Vagina (tissue), 2 donors: ENCODE measurements at places on chromosomes 4 and X.

DNA sequence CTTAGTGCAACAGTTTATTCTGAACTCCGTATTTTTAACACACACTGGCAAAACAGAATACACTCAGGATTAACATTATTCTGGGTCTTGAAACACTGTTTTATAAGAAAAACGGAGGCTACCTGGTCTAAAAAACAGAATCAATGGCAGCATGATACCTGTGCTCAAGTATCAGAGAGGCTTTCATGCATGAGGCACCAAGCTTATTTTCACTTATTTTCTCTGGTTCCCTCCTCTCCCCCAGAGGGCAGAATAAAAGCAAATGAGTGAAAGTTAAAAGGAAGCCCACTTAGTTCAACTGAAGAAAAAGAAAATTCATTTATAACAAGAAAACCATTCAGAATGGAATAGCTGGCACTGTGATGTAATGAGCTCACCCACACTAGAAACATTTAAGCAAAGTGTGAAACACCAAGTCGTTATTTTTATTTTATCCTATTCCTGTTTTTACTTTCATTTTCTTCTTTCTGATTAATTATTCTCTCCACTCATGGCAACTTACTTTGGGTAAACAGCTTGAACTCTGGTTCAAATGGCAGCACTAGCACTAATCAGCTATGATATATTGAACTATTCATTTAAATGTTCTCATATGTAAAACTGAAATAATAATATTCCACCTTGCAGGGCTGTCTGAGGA is 211.8 kb downstream of the PPP3CA start:
- no peak for DNase-seq

- DNase-seq, result no peak
Observed at GRCh38 chrX:118350706-118351105, 4.8 kb downstream of the WDR44 start.

DNA sequence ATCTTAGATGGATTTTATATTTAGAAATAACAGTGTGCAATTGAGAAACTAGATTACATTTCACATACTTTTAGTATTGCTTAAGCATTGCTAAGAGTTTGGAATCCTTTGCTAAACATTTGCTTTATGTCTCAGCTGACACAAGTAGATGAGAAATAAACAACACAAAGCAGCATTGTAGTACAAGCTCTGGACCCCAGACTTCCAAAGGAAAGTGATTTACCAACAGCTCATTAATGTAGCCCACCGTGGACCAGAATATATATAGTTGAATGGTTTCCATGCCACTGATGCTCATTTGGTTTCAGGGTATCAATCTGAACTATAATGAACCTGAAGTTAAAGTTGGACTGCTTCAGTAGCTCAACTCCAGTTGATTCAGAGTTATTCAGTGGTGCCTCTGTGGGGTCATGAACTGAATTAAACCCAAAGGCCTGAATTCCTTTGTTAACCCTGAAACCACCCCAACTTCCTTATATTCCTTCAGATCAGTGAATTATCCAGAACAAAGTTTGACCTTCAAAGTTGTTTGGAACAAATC is 132.1 kb upstream of the NEIL3 start:
- DNase-seq, result no peak

DNA sequence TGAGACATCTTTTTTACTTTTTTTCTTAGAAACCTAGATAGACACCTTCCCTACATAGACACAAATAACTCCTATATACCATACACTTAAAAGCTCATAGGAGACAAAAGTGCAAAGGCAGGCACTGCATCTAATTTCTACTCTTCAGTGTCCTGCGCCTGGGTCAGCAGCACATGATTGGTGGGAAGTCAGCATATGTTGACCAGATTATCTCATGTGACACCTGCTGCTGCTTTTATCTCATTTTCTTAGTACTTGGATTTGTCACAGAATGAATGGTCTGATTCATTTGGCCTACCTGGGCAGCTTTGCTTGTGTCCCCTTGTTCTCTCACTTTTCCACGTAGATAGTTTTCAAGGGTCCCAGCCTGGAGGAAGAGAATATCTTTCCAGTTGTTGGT is 24.9 kb upstream of the LNX1 start:
- no peak for DNase-seq

GRCh38 chrX:29065477-29065876 is 478.2 kb downstream of the IL1RAPL1 start:
- DNase-seq, result no peak

DNA sequence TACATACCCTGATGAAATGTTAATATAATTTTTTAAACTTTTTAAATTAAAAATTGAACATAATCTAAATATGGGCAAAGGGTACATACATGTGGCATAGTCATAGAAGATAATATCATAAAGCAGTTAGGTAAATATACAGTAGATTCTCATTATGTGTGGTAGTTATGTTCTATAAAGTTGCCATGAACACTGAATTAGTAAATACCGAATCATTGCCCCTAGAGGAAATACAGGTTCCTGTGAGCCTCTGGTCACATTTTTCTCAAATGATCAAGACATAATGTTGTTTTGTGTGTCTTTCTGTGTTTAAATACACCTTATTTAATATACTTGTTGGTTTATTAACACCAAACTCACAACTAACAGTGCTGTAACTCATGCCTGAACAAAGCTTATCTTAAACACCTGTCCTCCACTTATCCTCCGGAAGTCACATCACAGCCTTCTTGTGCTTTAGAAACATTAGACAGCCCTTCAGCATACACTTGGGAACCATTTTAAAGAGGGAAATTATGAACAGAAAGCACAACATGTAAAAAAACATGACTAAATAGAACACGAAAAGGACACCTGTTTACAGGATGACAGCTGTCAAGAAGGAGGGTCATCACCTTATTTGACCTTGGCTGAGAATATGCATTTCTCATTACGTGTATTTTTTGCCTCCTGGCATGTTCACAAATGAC is 169.4 kb upstream of the NAP1L5 start:
- no peak for DNase-seq

- no peak for DNase-seq
Observed at GRCh38 chr4:37816719-37817118, 9.8 kb upstream of the PGM2 start.

GRCh38 chr4:150037251-150037856 is 40.9 kb upstream of the DCLK2 start:
- no peak for DNase-seq

- DNase-seq, result no peak
Observed at GRCh38 chrX:137891431-137891830, 325.5 kb downstream of the ZIC3 start.

GRCh38 chrX:37509349-37509748 is 62.1 kb upstream of the LANCL3 start:
- no peak for DNase-seq

DNA sequence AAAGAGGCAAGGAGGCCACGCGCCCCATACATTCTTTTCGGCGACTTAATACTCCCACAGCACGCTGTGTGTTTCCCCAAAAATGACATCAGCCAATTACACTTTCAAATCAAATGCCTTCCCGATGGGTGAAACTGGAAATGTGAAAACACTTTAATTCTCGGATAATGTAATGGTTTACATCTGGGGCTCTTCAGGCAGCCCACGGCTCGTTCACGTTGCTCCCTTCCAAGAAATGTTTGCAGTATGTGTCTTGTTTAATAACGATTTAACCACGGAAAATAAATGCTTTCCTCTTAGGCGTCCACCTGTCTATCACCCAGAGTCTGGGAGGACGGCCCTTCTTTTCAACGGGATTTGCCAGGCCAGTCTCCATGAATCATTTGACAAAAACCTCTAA is 272.5 kb downstream of the SHOX start:
- DNase-seq, result no peak

GRCh38 chrX:96989830-96990571 is 106.3 kb downstream of the RPA4 start:
- no peak for DNase-seq

- no peak for DNase-seq
Observed at GRCh38 chr4:1414831-1415680, 8.8 kb upstream of the NKX1-1 start.

DNA sequence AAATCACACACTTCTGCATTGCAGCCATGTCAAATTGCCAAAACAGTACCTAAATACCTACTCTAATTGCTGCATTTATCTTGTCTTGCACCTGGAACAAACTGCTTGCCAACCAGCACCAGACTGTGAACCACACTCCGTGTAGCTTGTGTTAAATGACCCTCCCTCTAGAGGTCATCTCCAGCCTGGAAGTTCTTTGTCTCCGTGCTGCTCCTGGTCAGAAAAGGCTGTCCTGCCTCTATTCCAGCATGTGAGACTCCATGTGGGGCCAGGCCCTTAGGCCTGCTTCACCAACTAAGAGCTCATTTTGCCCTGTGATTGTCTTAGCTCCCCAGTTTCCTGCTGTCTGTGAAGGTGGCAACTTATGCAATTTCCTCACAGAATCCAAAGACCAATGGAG is 28.3 kb downstream of the CNGA2 start:
- no peak for DNase-seq

GRCh38 chr4:187059021-187059420 is 335.4 kb upstream of the FAT1 start:
- no peak for DNase-seq

DNA sequence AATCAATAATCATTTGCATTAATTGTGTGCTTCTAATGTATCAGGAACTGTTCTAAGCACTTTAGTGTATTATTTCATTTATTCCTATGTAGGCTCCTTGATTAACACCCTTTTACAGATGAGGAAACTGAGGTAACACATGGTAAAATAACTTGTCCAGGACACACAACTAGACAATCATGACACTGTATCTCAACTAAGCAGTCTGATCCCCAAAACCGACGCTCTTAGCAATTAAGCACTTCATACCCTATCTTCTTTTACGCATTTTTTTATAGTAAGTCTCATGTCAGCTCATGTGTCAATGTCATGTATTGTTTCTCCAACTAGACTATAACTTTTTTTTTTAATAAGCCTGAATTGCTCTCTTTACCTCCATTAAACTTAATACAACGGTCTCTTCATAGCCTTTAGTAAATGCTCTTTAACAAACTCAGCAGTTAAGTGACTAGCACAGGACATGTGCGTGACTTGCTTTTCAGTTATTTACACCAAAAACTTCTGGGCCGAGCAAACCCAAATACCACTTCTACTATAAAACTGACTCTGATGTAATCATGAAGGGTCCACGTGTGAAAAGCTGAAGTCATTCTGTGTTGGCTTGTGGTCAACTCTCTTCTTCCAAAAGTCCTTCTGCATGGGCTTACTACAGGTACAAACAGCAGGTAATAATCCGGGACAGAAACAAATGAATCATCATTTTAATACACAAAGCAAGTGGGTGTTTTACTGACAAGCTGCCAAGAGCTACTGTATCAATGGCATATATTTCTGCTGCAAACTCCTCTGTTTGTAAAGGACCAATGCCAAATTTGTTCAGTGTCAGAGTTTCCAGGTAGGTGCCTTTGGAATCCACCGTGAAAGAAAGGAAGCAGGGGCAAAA is 7.9 kb upstream of the AMBN start:
- no peak for DNase-seq

- no peak for DNase-seq
Observed at GRCh38 chr4:131367441-131367840, 1781.7 kb upstream of the PCDH10 start.

- DNase-seq, result no peak
Observed at GRCh38 chrX:94676285-94676684, 1002.3 kb downstream of the FAM133A start.
